ENCODE measurements at places on chromosomes 1 and 21.

GRCh38 chr1:6171548-6172124 is 8.5 kb downstream of the CHD5 start:
- H3K36me3 ChIP-seq, result no peaks in the 10 kb centered on the region
- peaks cover 6% of the 10 kb centered on the region for H3K4me1 ChIP-seq
- H3K27ac ChIP-seq, result no peak overlapping the region
- DNase-seq, result peak; percentile 67
- no peaks in the 10 kb centered on the region for H3K27me3 ChIP-seq

- no peak for DNase-seq
- no peak overlapping the region for H3K4me3 ChIP-seq
- H3K4me1 ChIP-seq, result no peaks in the 10 kb centered on the region
- H3K27ac ChIP-seq, result no peak overlapping the region
- no peaks in the 10 kb centered on the region for H3K36me3 ChIP-seq
Observed at GRCh38 chr1:197948926-197949899, 32.0 kb downstream of the LHX9 start.

DNA sequence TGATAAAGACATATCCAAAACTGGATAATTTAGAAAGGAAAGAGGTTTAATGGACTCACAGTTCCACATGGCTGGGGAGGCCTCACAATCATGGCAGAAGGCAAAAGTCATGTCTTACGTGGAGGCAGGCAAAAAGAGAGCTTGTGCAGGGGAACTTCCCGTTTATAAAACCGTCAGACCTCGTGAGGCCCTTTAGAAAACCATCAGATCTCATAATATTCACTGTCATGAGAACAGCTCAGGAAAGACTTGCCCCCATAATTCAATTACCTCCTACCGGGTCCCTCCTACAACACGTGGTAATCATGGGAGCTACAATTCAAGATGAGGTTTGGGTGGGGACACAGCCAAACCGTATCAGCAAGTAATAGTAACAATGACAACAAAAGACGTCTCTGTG is 88.2 kb upstream of the SLC25A33 start:
- DNase-seq, result no peak
- no peak overlapping the region for H3K27ac ChIP-seq
- no peaks in the 10 kb centered on the region for H3K27me3 ChIP-seq
- no peaks in the 10 kb centered on the region for H3K36me3 ChIP-seq

GRCh38 chr1:10721381-10722321 is 74.8 kb downstream of the CASZ1 start:
- no peak for DNase-seq
- H3K4me1 ChIP-seq, result peaks cover 32% of the 10 kb centered on the region
- H3K4me3 ChIP-seq, result no peak overlapping the region
- no peak overlapping the region for H3K27ac ChIP-seq

GRCh38 chr1:201175820-201176500 is 14.7 kb upstream of the IGFN1 start:
- peaks cover 26% of the 10 kb centered on the region for H3K4me1 ChIP-seq
- H3K36me3 ChIP-seq, result no peaks in the 10 kb centered on the region
- H3K27ac ChIP-seq, result no peak overlapping the region
- no peak for DNase-seq
- H3K4me3 ChIP-seq, result no peak overlapping the region
- no peaks in the 10 kb centered on the region for H3K27me3 ChIP-seq

DNA sequence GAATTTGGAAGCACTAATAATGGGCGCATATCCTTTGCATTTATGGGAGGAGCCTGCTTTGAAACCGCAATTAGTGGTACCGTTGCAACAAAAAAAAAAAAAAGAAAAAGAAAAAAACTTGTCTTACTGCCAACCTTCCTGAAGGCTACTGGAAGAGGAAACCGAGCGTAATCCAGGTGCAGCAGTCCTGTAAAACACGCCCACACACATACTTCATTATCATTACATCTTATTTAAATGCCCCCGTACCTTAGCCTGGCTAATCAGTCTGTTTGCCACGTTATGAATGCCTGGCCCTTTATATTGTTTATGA is 686 bp upstream of the ZNF281 start:
- DNase-seq, result peak; percentile 87
- no peaks in the 10 kb centered on the region for H3K27me3 ChIP-seq
- peak overlapping the region; percentile 48 for H3K27ac ChIP-seq

DNA sequence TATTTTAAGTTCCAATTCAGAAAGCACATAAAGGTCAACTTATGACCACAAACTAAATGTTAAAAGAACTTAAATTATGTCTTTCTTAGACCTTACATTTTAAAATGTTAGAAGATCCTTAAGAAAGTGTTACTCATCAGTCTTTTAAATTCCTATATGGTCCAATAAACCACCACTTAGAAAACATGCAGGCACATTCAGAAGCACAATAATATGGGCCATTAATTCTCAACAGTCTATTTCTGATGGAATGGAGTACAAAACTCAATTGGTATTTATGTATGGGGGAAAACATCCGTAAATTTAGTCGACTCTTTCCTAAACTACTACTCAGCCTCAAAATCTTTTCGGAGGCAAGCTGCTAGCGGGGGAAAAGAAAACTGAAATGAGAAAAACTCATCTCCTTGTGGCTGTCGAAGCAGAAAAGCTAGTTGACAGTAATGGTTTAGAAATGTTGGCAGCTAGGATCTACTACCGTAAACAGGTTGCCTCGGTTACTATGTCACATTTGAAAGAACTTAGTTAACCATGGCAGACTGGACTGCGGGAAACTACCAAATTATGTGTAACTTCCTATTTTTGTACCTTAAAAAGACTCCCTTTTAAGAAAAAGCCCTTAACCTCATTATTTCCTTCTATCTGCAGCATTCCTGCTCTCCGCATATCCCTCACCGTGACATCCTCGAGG is 1.0 kb downstream of the TRMT1L start:
- peak; percentile 15 for DNase-seq
- no peaks in the 10 kb centered on the region for H3K36me3 ChIP-seq
- peaks cover 19% of the 10 kb centered on the region for H3K4me1 ChIP-seq
- H3K27ac ChIP-seq, result peak overlapping the region; percentile 67
- peak overlapping the region; percentile 96 for H3K4me3 ChIP-seq
- no peaks in the 10 kb centered on the region for H3K27me3 ChIP-seq

DNA sequence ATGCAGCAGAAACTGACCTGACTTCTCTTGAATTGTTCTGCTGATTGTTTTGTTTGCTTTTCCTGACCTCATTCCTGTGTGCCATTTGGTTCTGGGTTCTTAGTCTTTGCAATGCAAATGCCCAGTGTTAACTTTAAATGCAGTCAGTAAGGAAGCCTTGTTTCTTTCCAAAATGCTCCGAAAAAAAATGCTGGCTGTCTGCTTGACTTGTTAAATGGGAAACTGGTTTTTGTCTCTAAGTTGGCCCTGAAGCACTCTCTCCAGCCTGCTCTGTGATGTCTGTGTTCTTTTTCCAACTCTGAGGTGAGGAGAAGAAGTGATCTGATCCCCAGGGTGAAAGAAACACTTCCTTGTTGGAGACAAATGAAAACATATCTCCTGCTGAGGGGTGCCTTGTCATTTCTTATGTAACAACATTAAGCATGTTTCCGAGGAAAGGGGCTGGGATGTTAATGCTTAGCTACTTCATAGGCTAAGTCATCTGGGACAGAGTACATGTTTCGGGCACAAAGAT is 256.3 kb upstream of the ADGRL4 start:
- no peaks in the 10 kb centered on the region for H3K27me3 ChIP-seq
- DNase-seq, result no peak
- no peaks in the 10 kb centered on the region for H3K4me1 ChIP-seq
- H3K27ac ChIP-seq, result no peak overlapping the region

DNA sequence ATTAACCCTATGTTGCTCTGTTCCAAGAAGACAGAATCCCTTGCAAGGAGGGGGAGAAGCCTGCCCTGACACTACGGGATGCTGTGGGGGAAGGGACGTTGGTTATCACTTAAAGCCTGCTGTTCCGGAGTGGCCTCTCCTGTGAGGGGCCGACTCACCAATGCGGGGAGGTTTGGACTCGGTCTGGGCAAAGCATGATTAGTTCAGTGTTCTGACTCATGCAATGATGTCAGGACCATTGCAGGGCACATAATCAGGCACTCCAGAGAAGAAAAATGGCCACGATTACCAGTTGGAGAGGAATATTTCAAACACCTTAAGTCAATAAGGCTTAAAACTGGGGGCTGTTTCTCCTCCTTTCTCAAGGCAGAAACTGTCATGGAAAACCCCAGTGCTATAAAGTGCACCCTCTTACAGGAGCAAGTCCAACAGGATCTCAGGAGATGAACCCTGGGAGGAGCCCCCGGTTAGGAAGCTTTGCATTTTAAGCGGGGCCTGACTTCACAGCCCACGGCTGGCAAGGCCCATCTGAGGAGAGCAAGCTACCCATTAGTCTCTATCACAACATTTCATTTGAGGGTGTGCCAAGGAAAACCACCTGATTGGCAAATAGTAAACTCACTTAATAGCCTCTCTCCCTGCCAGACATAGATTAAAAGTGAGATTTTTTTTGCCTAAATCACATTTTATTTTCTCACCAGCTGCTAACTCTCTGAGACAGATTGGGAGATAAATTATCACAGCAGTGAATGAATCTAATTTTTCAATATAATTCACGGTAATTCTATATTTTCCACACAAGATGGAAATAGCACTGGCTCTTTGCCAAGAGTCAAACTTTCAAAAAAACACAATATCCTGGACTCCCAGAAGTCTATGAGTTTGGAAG is 202.5 kb downstream of the C1orf94 start:
- no peak overlapping the region for H3K4me3 ChIP-seq
- H3K36me3 ChIP-seq, result no peaks in the 10 kb centered on the region
- 0 out of 2 replicates have a peak, but pooled peaks cover 10% of the 10 kb centered on the region for H3K27me3 ChIP-seq
- H3K4me1 ChIP-seq, result no peaks in the 10 kb centered on the region
- DNase-seq, result no peak

- H3K36me3 ChIP-seq, result no peaks in the 10 kb centered on the region
- no peak overlapping the region for H3K4me3 ChIP-seq
- H3K4me1 ChIP-seq, result peaks cover 21% of the 10 kb centered on the region
- no peak overlapping the region for H3K27ac ChIP-seq
Observed at GRCh38 chr1:110481968-110482623, 31.1 kb downstream of the PROK1 start.

DNA sequence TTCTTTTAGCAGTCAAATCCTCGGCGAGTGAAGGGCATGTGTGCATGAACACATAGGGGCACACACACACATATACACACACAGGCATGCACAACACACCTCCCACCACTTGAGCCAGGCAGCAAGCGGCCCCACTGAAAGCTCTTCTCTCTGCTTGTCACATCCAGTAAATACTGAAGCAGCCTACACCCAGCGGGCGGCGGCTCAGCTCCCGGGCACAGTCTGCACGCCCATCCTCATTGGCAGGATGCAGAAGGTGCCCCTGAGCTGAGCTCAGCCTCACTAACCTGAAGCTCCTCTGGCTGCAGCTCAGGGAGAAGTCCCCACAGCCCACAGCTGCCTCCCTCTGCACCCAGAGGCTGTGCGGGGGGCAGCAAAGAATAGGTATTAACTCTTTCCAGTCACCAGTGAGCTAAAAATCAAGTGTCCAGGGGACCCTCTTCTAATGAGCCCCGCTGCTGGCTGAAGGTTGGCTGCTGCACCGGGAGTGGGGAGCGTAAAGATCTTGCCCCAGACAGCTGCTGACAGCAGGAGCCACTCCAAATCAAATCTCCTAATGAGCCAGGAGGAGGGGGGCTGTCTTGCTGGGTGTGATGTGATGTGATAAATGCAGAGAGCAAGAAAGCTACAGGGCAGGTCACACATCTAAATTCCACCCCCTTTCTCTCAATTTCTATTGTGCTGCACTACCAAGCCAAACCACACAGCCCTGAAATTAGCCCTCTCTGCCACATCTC is 12.5 kb downstream of the RGS8 start:
- no peak for DNase-seq
- H3K4me3 ChIP-seq, result no peak overlapping the region
- H3K36me3 ChIP-seq, result no peaks in the 10 kb centered on the region
- no peaks in the 10 kb centered on the region for H3K4me1 ChIP-seq
- no peak overlapping the region for H3K27ac ChIP-seq
- no peaks in the 10 kb centered on the region for H3K27me3 ChIP-seq

DNA sequence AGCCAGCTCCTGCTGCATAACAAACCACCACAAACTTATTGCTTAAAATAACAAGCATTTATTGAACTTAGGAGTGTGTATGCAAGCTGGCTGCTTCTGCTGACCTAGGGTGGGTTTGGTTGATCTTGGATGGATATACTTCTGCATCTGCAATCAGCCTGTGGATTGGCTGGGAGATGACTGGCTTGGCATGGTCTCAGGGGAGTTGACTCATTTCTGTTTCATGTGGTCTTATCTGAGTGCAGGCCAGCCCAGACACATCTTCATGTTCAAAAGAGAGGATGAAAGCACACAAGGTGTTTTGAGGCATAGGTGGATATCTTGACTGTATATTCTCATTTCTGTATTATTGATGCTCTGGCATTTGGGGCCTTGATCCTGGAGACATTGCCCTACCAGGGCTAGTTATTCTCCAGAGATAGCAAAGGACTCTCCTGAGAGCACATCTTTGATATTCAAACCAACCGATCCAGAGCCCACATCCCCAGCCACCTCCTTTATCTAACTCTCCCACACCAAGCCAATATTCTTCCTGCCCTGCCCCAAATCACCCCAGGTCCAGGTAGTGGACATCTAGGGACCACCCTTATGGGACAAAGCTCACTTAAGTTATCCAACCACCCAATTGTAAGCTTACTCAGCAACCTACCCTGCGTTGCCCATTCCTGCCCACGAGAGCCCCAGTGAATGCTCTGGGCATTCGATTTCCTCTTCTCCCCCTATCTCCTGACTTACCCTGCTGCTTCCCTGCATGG is 350.8 kb downstream of the PTPRU start:
- H3K27ac ChIP-seq, result no peak overlapping the region
- DNase-seq, result peak; percentile 50
- H3K27me3 ChIP-seq, result no peaks in the 10 kb centered on the region

- DNase-seq, result no peak
- no peaks in the 10 kb centered on the region for H3K27me3 ChIP-seq
Observed at GRCh38 chr1:54297596-54298283, 97.8 kb downstream of the MRPL37 start.

DNA sequence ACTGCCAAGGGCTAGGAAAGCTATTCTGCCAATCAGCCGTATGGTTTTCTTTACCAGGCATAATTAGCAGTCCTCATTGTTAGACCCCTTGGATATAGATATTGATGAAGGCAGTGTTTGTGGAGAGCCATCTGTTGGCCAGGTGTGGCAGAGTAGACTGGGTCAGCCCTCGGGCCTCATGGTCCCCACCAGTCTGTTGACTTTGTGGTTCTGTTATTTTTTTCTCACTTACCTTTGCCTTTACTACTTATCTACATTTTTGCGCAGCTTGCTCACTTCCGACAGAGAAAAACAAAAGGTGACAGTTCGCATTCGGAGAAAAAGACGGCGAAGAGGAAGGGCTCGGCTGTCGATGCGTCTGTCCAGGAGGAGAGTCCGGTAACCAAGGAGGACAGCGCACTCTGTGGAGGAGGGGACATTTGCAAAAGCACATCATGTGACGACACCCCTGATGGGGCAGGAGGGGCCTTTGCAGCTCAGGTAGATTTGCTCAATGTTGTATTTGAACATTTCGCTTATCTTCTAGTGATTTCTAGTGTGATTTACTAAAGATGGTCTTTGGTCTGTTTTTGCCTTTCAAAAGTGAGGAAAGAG is 2.3 kb downstream of the PCNT start:
- peak; percentile 22 for DNase-seq
- H3K4me3 ChIP-seq, result peak overlapping the region; percentile 97
- no peak overlapping the region for H3K27ac ChIP-seq
- H3K4me1 ChIP-seq, result peaks cover 22% of the 10 kb centered on the region
- peaks cover 36% of the 10 kb centered on the region for H3K36me3 ChIP-seq

- no peaks in the 10 kb centered on the region for H3K27me3 ChIP-seq
- no peaks in the 10 kb centered on the region for H3K36me3 ChIP-seq
- peak overlapping the region; percentile 80 for H3K4me3 ChIP-seq
- no peak for DNase-seq
Observed at GRCh38 chr1:32464191-32464715, 619 bp upstream of the ZBTB8B start.
